ENCODE measurements at places on chromosomes 4 and X.

DNA sequence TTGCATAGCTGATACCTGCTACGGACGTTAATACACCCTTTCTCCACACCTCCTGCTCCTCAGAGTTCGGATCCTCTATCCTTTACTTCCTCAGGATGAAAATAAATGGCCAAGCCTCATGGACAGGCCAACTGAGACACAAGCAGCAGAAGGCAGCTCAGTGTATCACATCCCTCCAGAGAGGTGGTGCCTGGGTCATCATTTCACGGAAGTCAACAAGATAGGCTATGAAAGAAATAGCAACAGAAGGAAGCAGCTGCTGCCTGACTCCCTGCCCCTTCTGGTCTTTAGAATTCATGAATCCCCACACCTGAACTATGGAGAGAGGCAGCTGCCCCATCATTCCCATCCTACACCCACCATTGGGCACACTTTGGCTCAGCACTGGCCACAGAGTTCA, 267.1 kb upstream of the ETNPPL start:
- no peak for DNase-seq

GRCh38 chr4:184355111-184355604, 119.2 kb downstream of the IRF2 start:
- DNase-seq = no peak

GRCh38 chr4:8533274-8533865, 46.8 kb upstream of the GPR78 start:
- DNase-seq = no peak

DNA sequence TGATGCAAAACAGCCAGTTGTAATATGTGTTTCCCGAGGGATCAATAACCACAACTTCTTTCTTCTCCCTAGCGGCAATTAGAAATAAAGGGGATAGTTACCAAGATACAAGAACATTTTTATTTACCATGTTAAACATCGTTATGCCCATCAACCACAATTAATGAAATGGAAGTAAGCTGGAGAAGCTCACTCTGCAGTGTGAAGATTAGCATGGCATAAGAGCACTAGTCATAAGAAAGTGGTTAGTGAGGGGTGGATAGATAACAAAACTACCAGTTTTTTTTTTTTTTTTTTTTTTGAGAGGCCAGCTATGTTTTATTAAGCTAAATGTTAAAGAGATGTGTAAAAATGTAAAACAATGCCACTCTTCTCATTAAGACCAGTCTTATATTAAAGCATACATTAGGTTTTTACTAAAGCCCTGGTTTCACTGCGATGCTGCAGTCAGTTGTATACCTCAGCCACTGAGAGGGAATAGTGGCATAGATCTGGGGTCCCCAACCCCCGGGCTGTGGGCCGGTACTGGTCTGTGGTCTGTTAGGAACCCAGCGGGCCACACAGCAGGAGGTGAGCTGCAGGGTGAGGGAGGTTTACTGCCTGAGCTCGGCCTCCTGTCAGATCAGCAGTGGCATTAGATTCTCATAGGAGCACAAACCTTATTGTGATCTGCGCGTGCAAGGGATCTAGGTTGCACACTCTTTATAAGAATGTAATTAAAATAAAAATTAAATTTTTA, 27.9 kb upstream of the NFXL1 start:
- DNase-seq = no peak

GRCh38 chrX:109845996-109846395, 112.9 kb upstream of the ACSL4 start:
- DNase-seq = no peak

- DNase-seq = no peak
Observed at GRCh38 chr4:14396183-14396582, 606.1 kb upstream of the CPEB2 start.

GRCh38 chr4:53055274-53055673, 193.2 kb downstream of the RASL11B start:
- DNase-seq = no peak

- DNase-seq = no peak
Observed at GRCh38 chr4:41058426-41058825, 155.9 kb downstream of the APBB2 start.

- DNase-seq = no peak
Observed at GRCh38 chr4:84254537-84254936, 244.6 kb downstream of the NKX6-1 start.

Measured in activated CD4-positive, alpha-beta T cell treated with anti-CD3 and anti-CD28 coated beads, Interleukin-2, amount 50 U/mL, for 48 hours (primary cell).